ENCODE measurements at places on chromosomes 7 and 10. TPM values are rescaled to one million over a fixed set of nuclear protein-coding genes. Genes with fewer than 3 reads are reported as not detected.

Gene CCDC3
- total RNA-seq: 5.8 TPM

GRCh38 chr10:60203993-60204618, 185.6 kb downstream of the ANK3 start:
- H3K4me1 ChIP-seq: peaks cover 23% of the 10 kb centered on the region
- H3K36me3 ChIP-seq: peaks cover 18% of the 10 kb centered on the region
- no peak overlapping the region for H3K4me3 ChIP-seq
- DNase-seq: no peak

DNA sequence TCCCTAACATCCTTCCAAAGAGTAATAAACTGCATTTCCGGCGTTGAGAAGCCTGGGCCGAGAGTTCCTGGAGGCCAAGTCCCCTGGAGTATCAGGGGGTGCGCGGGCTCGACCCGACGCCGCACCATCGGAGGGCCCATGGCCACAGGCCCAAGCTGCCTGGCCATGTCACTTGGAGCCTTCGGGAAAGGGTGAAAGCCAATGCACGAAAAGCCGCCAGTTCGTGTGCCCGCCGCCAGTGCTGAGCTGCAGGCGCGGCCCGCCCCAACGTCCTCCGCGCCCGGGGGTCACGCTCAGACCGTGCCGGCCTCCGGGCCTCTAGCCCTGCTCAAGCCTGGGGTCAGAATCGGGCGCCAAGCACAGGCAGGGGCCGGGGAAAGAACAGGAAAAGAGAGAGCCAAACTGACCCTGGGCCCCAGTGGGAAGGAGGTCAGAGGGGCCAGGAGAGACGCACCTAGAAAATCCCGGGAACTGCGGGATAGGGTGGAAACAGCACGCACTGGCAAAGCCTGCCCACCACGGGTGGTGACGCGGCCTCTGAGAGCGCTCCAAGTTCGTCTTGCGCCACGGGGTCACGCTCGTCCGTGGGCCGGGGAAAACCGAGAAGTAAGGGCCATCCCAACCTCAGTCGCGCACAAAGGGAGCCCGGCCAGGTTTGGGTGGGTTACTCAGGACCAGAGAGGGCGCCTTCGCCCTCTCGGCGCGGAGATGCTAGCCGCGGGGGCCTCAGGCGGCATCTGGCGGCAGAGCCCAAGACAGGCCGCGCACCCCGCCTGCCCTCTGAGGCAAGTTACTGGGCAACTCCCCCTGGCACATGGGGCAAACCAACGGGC, 4.2 kb upstream of the EBF3 start:
- H3K27ac ChIP-seq: no peak overlapping the region
- peak overlapping the region; percentile 69 for H3K4me3 ChIP-seq
- peaks cover 71% of the 10 kb centered on the region for H3K4me1 ChIP-seq
- peaks cover 99% of the 10 kb centered on the region for H3K27me3 ChIP-seq

GRCh38 chr10:101905251-101905650, 61.7 kb upstream of the KCNIP2 start:
- H3K4me3 ChIP-seq: no peak overlapping the region
- no peaks in the 10 kb centered on the region for H3K36me3 ChIP-seq
- no peak overlapping the region for H3K27ac ChIP-seq
- no peak for DNase-seq

- H3K4me3 ChIP-seq: no peak overlapping the region
- H3K27me3 ChIP-seq: no peaks in the 10 kb centered on the region
- no peaks in the 10 kb centered on the region for H3K36me3 ChIP-seq
These were observed 202.5 kb downstream of the REEP3 start for GRCh38 chr10:63723741-63724140.

- peaks cover 55% of the 10 kb centered on the region for H3K4me1 ChIP-seq
- peak within 1 kb of the TSS; percentile 96 for H3K27ac ChIP-seq
- peak within 1 kb of the TSS; percentile 90 for H3K4me3 ChIP-seq
- H3K36me3 ChIP-seq: no peaks in the 10 kb centered on the region
- H3K27me3 ChIP-seq: no peaks in the 10 kb centered on the region
These were observed at the start of gene CDK6 for GRCh38 chr7:92836489-92836999. TSS of gene CDK6 (minus strand) at chr7:92836573. CDS start at chr7:92833323, 3,250 bp downstream.

GRCh38 chr7:121278120-121279021, 50.4 kb upstream of the WNT16 start:
- DNase-seq: no peak
- no peaks in the 10 kb centered on the region for H3K4me1 ChIP-seq
- H3K27me3 ChIP-seq: no peaks in the 10 kb centered on the region
- H3K36me3 ChIP-seq: peaks cover 30% of the 10 kb centered on the region
- H3K27ac ChIP-seq: no peak overlapping the region

Gene CLIP2
- total RNA-seq: 7.4 TPM

DNA sequence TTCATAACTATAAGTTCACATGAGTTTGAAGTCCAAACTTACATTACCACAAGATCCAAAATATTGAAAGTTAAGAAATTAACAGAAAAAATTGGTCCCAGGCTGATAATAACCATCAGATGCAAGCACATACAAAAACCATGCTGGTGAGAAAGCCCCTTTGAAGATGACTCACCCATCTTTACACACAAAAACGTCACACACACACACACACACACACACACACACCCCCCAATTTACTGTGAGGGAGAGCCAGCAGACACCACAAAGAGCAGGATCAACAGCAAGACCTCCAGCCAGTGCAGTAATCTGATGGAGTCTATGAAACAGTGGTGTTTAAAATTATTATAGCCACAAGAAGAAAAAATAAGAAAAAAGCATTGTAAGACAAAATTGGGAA, 50.1 kb upstream of the DRGX start:
- no peaks in the 10 kb centered on the region for H3K27me3 ChIP-seq
- no peak for DNase-seq
- H3K27ac ChIP-seq: no peak overlapping the region
- no peaks in the 10 kb centered on the region for H3K4me1 ChIP-seq
- H3K36me3 ChIP-seq: no peaks in the 10 kb centered on the region

- H3K4me1 ChIP-seq: no peaks in the 10 kb centered on the region
- H3K36me3 ChIP-seq: no peaks in the 10 kb centered on the region
- no peak overlapping the region for H3K27ac ChIP-seq
- no peak overlapping the region for H3K4me3 ChIP-seq
These were observed 85.4 kb upstream of the RHOBTB1 start for GRCh38 chr10:61029411-61029810.

DNA sequence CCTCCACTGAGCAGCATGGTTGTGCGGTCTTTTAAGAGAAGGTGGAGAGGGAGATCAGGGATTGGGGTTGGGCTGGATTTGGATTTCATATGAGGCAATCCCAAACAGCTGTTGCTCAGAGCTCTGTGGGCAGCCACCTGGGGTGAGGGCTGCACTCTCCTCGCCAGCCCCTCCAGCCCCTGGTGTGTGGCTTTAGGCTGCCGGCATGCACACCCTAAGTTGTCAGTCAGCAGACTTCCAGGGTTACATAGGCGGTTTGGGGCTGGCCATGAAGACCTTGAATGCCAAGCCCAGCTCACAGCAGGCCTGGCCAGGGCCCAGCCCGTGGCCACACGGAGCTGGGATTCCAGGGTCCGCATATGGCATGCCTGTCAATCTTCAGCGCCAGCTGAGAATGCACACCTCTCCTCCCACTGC, 54.8 kb downstream of the ZMIZ1 start:
- H3K4me1 ChIP-seq: peaks cover 100% of the 10 kb centered on the region
- DNase-seq: no peak
- H3K27ac ChIP-seq: peak overlapping the region; percentile 99
- peaks cover 68% of the 10 kb centered on the region for H3K36me3 ChIP-seq
- no peak overlapping the region for H3K4me3 ChIP-seq
- no peaks in the 10 kb centered on the region for H3K27me3 ChIP-seq

Gene CDC14C
- total RNA-seq: not detected

DNA sequence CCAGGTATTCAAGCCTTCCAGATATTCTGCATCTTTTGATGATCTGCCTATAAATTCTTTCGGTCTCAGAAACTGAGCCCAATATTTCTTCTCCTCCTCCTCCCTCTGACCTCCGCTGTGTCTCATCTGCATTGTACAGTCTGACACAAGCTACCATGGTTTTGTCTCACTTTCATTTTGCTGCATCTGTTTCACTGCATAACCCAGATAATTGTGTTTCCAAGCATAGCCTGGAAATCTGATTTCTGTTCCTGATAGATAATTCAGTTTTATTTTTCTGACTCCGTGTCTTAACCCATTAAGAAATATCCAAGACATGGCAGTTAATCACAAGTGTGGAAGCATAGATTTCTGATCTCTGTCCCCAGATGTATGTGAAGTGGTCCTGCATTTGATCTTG, 374.2 kb upstream of the SEMA3A start:
- no peak for DNase-seq
- no peaks in the 10 kb centered on the region for H3K4me1 ChIP-seq
- no peaks in the 10 kb centered on the region for H3K36me3 ChIP-seq
- H3K27ac ChIP-seq: no peak overlapping the region

DNA sequence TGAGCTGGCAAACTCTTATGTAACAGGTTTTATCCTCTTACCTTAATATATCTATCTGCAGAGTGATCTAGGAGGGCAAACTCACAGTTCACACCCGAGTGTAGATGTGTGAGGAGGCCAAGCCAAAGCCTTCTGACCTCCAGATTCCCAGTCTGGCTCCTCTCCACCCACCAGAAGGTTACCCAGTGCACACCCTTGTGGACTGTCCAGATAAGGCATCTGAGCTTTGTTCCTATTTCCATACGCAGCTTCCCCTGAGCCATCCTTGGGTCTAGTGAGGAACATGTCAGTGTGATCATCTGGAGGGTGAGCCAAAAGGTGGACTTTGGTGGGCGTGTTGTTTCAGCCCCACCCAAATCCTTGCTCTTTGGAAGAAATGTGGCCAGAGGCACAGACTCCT, 203.0 kb upstream of the MEOX2 start:
- no peaks in the 10 kb centered on the region for H3K36me3 ChIP-seq
- H3K4me1 ChIP-seq: no peaks in the 10 kb centered on the region
- DNase-seq: no peak
- peak overlapping the region; percentile 41 for H3K27ac ChIP-seq
- H3K27me3 ChIP-seq: no peaks in the 10 kb centered on the region

Gene AKR1B1
- total RNA-seq: 280 TPM

Gene PRPS1L1
- not detected for total RNA-seq

GRCh38 chr10:131084791-131085090, 226.8 kb downstream of the TCERG1L start:
- H3K27me3 ChIP-seq: peaks cover 81% of the 10 kb centered on the region
- no peak for DNase-seq
- H3K27ac ChIP-seq: no peak overlapping the region
- no peaks in the 10 kb centered on the region for H3K4me1 ChIP-seq

GRCh38 chr10:29850371-29850770, 209.0 kb downstream of the JCAD start:
- H3K36me3 ChIP-seq: no peaks in the 10 kb centered on the region
- peaks cover 10% of the 10 kb centered on the region for H3K4me1 ChIP-seq
- H3K27me3 ChIP-seq: no peaks in the 10 kb centered on the region
- no peak overlapping the region for H3K4me3 ChIP-seq

DNA sequence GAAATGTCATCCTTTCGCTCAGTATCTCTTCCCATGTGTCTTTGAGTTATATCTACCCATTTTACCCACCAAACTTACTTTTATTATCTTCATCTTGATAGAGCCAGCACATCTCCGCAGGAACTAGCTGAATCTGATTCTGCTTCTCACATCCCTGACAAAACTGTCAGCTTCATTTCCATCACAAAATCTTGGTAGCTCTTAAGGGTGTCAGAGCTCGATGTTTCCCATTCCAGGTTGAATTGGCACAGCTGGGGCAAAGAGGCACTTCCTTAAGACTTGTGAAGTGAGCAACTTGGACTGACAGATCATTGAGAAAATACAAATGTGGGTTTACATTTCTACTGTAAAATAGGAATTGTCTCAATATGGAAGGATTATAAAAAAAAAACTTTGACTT, 434.5 kb downstream of the SUGCT start:
- no peak overlapping the region for H3K27ac ChIP-seq
- H3K36me3 ChIP-seq: no peaks in the 10 kb centered on the region
- H3K4me1 ChIP-seq: no peaks in the 10 kb centered on the region
- no peak for DNase-seq
- H3K4me3 ChIP-seq: no peak overlapping the region

DNA sequence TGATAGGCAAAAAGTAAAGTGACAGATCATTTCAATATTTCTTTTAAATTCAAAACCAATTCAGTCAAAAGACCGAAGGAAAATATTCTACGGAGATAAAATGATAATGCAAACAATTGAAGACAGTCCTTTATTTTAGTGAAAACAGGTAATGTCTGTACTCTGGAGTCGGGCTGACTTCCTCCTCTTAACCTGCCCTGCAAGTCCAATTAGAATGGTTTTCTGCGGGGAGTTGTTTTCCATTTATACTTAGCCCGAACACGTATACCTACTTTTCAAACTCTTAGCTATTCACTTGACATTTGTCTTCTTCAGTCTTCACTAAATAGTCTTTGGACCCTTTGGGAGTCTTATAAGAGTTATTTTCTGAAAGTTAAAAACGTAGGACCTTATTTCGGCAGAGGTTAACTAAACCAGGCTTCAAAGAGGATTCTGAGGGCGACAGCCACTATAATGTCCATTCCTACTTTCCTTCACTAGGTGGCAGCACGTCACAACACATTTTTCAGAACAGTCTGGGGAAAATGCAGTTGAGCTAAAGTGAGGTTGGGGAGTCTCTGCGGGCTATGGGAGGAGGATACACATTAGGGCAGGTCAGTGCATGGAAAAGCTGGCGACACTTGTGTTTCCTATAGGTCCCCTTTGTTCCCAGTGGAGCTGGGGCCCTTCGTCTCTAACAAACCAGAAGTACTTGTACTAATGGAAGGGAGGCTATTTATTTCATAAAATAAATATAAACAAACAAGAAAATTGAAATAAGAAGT, 472.0 kb downstream of the KCNMA1 start:
- no peak overlapping the region for H3K27ac ChIP-seq
- no peak for DNase-seq
- no peaks in the 10 kb centered on the region for H3K36me3 ChIP-seq
- H3K4me3 ChIP-seq: no peak overlapping the region

GRCh38 chr7:135801045-135801693, 52.6 kb upstream of the FAM180A start:
- peaks cover 26% of the 10 kb centered on the region for H3K4me1 ChIP-seq
- H3K4me3 ChIP-seq: peak overlapping the region; percentile 14
- H3K36me3 ChIP-seq: no peaks in the 10 kb centered on the region
- no peak for DNase-seq

Gene PRKAR1B
- 14.2 TPM for total RNA-seq

- H3K4me3 ChIP-seq: no peak overlapping the region
- peak overlapping the region; percentile 29 for H3K27ac ChIP-seq
- no peaks in the 10 kb centered on the region for H3K27me3 ChIP-seq
- no peak for DNase-seq
- peaks cover 59% of the 10 kb centered on the region for H3K4me1 ChIP-seq
- H3K36me3 ChIP-seq: peaks cover 48% of the 10 kb centered on the region
These were observed 32.9 kb upstream of the CRYGN start for GRCh38 chr7:151472644-151473380.

DNA sequence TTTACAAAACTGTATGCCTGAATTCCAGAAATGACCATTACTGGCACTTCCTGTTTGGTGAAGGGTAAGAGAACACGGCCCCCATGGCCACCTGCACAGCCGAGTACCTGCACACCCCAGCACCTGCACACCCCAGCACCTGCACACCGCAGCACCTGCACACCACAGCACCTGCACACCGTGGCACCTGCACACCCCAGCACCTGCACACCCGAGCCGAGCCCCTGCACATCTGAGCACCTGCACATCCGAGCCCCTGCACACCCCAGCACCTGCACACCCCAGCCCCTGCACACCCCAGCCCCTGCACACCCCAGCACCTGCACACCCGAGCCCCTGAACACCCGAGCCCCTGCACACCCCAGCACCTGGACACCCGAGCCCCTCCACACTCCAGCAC, 243.5 kb downstream of the DNAJB6 start:
- H3K4me3 ChIP-seq: no peak overlapping the region
- no peaks in the 10 kb centered on the region for H3K36me3 ChIP-seq
- H3K4me1 ChIP-seq: no peaks in the 10 kb centered on the region
- peaks cover 54% of the 10 kb centered on the region for H3K27me3 ChIP-seq
- H3K27ac ChIP-seq: no peak overlapping the region

Gene STEAP4
- total RNA-seq: 15.7 TPM

- no peak overlapping the region for H3K4me3 ChIP-seq
- DNase-seq: no peak
- H3K36me3 ChIP-seq: no peaks in the 10 kb centered on the region
- no peak overlapping the region for H3K27ac ChIP-seq
- H3K4me1 ChIP-seq: no peaks in the 10 kb centered on the region
- H3K27me3 ChIP-seq: no peaks in the 10 kb centered on the region
These were observed 975.2 kb downstream of the SORCS1 start for GRCh38 chr10:106189292-106189691.
